Activated CD8-positive, alpha-beta memory T cell treated with anti-CD3 and anti-CD28 coated beads for 1 hour (primary cell): ENCODE measurements at places on chromosomes 7 and 10.

- DNase-seq: no peak
Measured at GRCh38 chr10:113369365-113369694, 183.5 kb upstream of the HABP2 start.

- no peak for DNase-seq
Measured at GRCh38 chr7:152966189-152966588, 206.6 kb downstream of the ACTR3B start.

GRCh38 chr10:15805395-15806058 lies 54.8 kb downstream of the MINDY3 start:
- no peak for DNase-seq

- no peak for DNase-seq
Measured at GRCh38 chr7:24328050-24328449, 44.1 kb downstream of the NPY start.

DNA sequence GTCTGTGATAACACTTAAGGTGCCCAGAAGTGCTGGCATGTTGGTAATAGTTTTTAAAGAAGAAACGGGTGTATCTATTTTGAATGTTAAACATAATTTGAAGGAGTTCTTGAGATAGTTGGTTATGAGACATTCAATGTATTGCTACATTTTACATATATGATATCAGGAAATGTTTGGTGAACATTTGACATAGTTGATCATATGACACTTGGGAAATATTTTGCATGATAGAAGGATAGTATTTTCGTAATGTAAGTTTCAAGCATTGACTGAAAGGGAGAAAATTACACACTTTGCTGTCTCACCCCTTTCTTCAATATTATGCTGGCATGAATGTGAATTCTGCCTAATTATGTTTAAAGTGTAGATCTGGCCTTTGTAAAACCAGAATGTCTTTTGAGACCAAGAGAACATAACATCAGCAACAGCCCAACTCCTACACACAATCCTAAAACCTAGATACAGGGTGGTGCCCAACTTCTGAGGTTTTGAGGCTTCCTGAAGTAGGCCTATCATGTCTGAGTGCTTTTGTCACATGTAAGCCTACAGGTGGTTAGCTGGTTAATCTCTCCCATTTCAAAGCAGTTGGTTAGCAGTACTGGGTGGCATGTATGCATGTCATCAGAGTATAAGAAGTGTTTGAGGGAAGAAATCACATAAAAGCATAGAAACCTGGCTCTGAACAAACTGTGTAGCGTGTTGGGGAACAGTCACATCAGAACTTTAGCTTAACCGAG lies 2.1 kb downstream of the ADD3 start:
- DNase-seq: no peak

DNA sequence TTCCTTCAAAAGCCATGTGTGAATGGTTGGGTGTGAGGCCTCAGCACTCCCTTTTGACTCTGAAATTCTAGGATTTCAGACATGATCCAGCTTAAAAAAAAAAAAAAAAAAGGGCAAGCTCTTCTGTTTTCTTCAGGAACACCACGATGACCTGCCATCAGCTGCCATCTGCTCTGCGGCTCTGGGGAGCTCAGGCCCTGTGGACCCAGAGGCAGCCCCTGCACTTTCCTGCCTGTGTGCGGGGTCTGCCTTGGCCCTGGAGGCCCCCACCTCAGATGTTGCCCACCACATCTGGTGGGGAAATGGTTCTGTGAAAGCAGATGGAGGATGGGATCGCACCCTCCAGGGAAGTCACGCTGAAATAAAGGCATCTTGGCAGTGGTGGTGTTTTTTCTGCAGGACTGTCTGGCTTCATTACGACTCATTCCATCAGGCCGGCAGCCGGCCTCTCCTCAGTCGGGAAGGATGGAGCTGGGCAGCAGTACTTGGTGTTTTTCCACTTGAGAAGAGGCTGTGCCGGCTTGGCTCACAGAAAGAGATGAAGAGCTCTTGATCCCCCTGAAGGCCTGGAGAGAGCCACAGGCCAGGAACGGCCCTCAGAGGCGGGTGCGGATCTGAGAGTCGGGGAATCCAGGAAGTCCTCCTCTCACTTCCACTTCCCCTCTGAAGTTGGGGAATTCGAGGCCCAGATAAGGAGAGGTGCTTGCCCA lies 66.1 kb upstream of the AQP1 start:
- DNase-seq: no peak

DNA sequence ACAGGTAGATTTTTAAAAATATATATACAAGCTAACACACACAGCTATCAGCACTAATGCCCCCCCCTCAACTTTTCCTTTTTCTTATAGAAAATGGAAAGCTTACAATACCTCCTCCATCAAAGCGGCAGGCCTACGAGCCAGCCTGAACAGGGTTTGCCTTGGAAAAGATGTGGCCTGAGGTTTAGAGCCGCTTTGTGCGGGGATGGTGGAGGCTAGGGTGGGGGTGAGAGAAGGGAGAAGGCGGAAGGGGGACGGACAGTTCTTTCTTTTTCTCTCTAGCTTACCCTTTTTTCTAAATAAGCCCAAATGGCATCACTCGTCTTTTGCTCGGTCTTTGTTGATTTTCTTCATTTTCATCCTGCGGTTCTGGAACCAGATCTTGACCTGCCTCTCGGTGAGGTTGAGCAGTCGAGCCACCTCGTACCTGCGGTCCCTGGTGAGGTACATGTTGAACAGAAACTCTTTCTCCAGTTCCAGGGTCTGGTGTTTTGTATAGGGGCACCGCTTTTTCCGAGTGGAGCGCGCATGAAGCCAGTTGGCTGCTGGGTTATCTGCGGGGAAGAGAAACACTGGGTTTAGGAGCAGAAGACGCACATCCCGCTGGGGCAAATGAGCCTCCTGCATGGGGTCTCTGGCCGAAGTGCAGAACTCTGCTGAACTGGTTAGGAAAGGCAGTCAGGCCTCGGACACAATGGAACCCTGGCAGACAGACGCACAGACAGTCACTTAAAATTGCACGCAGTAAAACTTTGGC lies 1.9 kb downstream of the HOXA9 start:
- DNase-seq: no peak

DNA sequence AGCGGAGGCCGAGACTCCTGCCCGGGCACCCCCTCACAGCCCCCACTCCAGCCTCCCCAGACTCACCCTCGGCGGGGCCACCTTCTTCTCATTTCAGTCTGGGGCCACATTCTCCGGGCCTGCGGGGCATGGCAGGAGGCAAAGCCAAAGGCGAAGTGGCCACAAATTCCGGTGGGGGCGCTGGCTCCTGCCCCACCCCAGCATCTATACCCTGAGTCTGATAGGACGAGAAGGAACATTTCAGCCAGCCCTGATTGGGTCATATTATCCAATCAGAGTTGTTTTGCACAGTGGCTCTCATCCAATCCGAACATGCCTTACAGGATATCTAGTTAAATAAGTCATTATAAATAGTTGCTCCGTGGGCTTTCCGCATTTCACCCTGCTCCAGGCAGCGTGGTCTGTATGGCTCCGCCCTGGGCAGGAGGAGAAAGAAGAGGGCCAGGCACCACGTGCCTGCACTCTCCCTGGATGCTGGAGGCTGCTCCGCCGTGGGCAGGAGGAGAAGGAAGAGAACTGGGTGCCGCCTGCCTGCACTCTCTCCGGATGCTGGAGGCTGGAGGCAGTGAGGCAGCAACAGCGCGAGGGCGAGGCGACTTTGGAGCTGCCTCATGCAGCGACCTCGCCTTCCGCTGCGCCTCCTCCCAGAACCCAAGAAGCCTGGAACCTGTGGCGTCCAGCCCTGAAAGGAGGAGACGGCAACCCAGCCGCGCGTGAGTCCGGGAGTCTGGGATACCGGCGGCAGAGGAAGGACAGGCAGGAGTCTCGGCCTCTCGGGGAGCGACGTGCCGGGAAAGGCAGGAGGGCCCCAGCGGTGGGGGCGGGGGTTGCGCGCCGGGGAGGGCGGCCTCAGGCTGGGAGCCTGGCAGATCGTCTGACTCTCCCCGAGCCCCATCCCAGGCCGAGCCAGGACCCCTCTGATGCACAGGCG lies 162.9 kb downstream of the ZNF33B start:
- DNase-seq: no peak

DNA sequence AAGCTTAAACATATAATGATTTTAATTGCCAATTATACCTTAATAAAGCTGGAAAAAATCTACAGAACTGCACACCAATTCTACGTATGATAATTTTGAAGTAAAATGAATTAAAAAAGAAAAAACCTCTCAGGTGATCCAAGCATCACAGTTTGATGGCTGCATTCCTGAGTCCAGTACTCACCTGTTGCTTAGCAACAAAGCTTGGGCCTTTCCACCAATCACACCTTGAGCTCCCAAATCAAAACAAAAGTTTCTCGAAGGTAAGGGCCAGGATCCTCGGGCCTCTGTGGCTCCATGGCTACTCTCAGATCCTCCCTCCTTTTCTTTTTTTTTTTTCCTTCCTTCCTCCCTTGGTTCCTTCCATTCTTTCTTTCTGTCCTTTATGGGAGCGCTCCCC lies 137.2 kb upstream of the PCBD1 start:
- no peak for DNase-seq

DNA sequence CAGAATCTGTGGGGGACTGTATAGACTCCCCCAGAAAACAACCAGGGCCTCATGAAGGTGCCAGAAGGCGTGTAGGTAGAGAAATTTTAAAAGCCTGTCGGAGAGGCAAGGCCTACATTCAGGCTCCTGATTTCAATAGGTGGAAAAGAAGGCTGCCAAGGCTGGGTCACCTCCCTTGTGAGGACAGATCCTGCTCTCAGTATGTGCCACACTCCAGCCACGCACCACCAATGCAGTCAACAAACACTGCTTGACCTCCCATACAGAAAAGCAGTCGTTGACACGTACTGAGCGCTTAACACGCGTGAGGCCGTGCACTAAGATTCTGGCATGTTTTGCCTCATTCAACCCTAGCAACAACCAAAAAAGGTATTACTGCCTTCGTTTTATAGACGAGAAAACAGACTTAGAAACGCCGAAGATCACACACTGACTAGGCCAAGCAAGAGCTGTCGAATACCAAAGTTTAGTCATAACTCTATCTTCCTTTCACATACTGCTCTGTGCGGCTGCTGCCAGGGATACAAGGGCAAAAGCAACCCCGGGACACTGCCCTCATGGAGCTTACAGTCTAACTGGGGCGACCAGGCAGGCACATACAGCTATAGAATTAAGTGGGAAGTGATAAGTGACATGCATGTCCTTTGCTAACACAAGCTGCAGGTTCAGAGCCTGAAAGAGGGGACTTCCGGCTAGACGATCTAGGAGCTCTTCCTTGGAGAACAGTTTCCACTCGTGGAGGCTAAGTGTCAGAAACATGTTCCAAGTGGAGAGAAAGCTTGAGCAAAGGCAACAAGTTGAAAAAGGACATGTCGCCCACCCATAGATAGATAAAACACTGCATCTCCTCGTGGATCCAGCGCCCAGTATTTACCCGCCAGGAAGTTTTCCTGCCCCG lies 797 bp upstream of the NKX2-3 start:
- DNase-seq: no peak
